DMS 273 treated with DMSO at 0.1 percent for 48 hours (cell line): ENCODE measurements at places on chromosomes 12 and 14.

GRCh38 chr14:55537782-55538181 is 42.2 kb upstream of the KTN1 start:
- no peak for DNase-seq

GRCh38 chr12:86376052-86376451 is 119.9 kb upstream of the MGAT4C start:
- peak; percentile 13 for DNase-seq

- no peak for DNase-seq
Observed at GRCh38 chr12:1794440-1795090, 25.8 kb upstream of the LRTM2 start.

- no peak for DNase-seq
Observed at GRCh38 chr12:45224311-45224710, 8.4 kb downstream of the ANO6 start.

- no peak for DNase-seq
Observed at GRCh38 chr12:126944684-126945083, 1322.3 kb upstream of the TMEM132C start.

GRCh38 chr14:100107236-100107635 is 42.0 kb downstream of the EVL start:
- no peak for DNase-seq

DNA sequence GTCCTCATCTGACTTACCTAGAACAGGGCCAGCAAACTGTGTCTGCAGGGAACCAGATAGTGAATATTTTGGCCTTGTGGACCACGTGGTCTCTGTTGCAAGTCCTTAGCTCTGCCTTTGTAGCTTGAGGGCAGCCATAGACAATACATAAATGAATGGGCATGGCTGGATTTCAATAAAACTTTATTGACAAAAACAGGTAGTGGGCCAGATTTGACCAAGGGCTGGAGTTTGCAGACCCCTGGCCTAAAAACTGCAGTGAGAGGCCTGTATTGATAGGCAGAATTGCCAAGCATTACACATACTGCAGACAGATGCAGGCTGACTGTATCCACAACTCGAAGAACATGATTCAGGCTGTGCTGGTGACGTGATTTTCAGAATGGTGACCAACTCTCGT is 25.3 kb downstream of the CCDC63 start:
- DNase-seq = no peak

GRCh38 chr14:103688906-103689902 is 26.0 kb downstream of the XRCC3 start:
- no peak for DNase-seq

- no peak for DNase-seq
Observed at GRCh38 chr14:61932974-61933373, 170.8 kb downstream of the SNAPC1 start.

GRCh38 chr14:64515053-64515452 is 10.5 kb downstream of the ZBTB1 start:
- DNase-seq = no peak

- no peak for DNase-seq
Observed at GRCh38 chr12:14843425-14843887, at the start of gene ART4. Gene ART4, minus strand, starts transcription at chr12:14843526. Its CDS starts 413 bp downstream, at chr12:14843113.

- DNase-seq = no peak
Observed at GRCh38 chr12:119409043-119409442, 74.5 kb downstream of the CCDC60 start.

GRCh38 chr14:103230658-103231334 is 103.2 kb upstream of the EIF5 start:
- DNase-seq = no peak

- DNase-seq = no peak
Observed at GRCh38 chr14:103121846-103122584, 1.2 kb upstream of the TNFAIP2 start.

DNA sequence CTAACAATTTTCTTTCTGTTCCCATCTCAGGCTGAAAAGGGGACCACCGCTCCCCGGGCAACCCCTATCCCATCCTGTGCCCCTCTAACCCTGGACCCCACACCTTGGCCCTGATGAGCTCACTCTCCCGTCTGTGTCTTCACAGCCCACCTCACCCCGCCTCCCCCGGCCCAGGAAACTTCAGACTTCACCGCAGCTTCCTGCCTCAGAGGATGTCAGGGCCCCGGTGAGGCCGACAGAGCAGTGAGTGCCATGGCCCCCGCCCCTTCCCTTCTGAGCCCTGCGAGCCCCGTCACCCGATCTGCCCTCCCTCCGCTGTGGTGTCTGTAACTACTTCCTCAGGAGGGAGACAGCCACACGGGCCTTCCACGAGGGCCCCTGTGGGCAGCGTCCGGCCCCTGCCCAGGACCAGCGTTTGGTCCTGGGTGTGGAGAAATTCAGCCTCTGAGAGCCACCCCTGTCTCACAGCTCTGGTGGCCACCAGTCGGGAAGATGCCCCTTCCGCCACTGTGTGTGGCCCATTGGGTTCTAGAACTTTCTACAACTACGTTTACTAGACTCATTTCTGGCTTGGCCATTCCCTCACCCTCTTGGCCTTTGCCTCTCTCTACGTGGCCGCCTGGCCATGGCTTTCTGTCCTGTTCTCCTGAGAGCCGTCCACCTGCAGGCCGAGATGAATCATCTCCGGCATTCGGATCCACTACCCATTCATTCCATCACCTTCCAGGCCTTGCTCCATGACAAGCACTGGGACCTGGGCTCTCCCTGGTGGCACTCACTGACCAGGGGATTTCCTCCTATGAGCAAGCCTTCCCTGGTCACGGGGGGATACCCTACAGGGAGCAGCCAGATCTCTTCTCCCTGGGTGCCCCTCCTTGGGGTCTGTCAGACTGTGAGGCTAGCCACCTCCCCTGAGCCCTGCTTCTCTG is 3.4 kb downstream of the RHOF start:
- DNase-seq = no peak

DNA sequence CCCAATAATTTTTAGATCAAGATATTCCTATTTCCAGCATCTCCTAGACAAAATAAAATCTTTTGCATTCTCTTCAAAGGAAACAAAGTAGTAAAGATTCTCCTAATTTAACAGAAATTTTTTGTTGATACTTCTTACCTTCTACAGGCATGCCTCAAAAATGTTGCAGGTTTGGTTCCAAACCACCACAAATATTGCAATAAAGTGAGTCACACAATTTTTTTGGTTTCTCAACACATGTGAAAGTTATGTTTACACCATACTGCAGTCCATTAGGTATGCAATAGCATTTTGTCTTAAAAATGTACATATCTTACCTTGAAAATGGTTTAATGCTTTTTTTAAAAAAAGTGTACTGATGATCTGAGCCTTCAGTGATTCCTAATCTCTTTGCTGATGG is 65.6 kb upstream of the USP15 start:
- no peak for DNase-seq

- no peak for DNase-seq
Observed at GRCh38 chr14:20384886-20385285, 28.4 kb downstream of the TEP1 start.

GRCh38 chr12:128069359-128069997 is 197.5 kb upstream of the TMEM132C start:
- no peak for DNase-seq

GRCh38 chr12:89662623-89663022 is 46.0 kb downstream of the ATP2B1 start:
- DNase-seq = no peak
